Activated CD8-positive, alpha-beta memory T cell treated with anti-CD3 and anti-CD28 coated beads for 48 hours (primary cell): ENCODE measurements at places on chromosomes 4 and X.

- no peak for DNase-seq
These were observed 171.4 kb downstream of the PPP1R2C start for GRCh38 chrX:42606591-42606990.

DNA sequence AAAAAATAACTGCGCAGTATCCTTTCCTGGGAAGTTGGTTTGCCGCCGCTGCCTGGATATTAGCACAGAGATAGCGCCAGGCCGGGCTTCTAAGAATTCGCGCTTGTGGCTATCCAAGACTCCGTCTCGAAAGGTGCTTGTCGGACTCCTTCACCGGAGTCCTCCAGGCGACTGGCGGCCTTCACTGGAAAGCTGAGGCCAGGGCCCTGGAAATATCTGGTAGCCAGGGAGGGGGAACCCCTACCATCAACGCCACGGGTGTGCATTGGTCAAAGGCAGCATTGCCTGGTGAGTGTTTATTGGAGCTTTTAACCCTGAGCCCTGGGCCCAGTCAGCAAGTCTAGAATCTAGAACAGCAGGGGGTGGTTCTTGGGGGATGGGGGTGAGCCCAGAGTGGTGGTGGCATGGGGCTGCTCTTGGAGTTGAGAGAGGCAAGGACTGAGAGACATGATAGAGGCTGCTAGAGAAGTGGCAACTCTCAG, 577 bp upstream of the PIM2 start:
- DNase-seq, result no peak

- DNase-seq, result no peak
These were observed 106.3 kb downstream of the GC start for GRCh38 chr4:71677568-71677967.

DNA sequence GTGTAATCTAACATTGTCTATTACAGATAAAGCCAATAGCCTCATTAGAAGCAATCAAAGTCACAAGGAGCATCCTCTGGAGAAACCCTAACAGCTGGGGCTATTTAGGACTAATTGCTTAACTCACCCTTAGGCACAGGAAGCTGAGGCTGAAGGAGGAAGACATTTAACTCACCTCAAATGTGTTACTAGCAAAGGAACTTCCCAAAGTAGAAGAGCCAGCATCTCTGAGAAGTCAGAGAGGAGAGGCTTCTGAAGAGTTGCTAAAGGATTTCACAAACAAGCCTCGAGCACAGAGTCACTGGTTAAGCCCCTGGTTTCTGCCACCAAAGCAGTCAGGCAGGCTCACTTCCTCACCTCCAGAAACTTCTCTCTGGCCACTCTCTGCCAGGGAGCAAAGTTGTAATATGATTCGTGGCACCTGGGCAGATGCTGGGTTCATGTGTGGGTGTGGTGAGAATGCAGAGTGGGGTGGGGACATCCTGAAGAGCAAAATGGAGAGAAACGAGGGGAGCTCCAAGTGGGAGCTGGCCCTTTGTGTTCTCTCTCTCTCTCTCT, 201.3 kb downstream of the HS6ST2 start:
- DNase-seq, result no peak

DNA sequence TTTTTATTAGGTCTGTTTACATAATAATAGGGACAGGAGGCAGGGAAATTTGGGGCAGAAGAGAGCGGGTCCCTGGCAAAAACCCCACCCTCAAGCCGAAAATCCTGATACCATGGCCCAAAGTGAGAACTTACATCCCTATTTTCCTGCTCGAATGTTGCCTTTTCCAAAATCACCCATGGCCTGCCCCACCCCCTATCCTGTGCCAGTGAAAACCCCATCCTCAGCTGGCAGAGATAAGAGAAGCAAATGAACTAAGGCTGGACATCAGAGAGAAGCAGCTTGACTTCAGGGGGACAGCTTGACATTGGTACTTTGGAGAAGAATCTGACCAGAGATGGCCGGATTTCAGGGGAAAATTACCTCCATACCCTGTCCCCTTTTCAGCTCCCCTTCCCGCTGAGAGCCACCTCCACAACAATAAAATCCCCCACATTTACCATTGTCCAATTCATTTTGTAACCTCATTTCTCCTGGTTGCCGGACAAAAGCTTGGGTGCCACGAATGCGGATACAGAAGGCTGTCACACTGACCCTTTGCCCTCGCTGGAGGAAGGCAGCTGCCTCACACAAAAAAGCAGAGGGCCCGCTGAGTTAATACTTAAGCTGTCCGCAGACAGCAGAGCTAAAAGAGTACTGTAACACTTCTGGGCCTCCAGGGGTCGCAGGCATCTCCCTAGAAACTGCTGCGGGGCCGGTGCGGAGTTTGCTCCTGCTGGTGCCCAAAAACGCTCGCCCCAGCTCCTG, 196.2 kb downstream of the SNCA start:
- DNase-seq, result no peak

- DNase-seq, result no peak
These were observed 3.8 kb upstream of the PPP2R3B start for GRCh38 chrX:390459-390858.

- DNase-seq, result no peak
These were observed 13.6 kb downstream of the SMIM20 start for GRCh38 chr4:25927361-25928195.

- no peak for DNase-seq
These were observed 22.3 kb upstream of the CLOCK start for GRCh38 chr4:55568905-55569504.

DNA sequence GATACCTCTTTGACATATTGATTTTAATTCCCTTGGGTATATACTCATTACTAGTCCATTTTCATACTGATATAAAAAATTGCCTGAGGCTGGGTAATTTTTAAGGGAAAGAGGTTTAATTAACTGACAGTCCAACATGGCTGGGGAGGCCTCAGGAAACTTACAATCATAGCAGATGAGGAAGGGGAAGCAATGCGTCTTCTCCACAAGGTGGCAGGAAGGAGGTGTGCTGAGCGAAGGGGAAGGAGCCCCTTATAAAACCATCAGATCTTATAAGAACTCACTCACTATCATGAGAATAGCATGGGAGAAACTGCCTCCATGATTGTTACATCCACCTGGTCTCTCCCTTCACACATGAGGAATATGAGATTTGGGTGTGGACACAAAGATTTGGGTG, 42.4 kb downstream of the MSX1 start:
- no peak for DNase-seq

- DNase-seq, result no peak
These were observed 30.6 kb downstream of the FAM114A1 start for GRCh38 chr4:38898245-38898644.

DNA sequence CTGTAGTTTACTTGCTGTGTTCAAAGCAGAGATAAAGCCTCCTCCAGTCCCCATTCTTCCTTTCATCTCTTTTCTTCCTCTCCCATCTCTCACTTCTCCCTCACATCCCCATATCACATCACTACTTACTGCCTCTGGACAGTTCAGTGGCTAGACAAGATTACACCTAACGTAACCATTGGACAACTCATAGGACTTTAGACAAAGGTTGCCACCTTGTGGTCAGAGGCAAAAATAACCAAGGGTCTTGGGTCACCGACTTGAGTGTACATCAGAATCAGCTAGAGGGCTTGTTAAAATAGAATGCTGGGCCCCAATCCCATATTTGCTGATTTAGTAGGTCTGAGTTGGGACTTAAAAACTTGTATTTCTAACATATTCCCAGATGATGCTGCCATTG, 109.3 kb upstream of the DGKK start:
- DNase-seq, result no peak

- no peak for DNase-seq
These were observed 650.2 kb upstream of the DIPK2B start for GRCh38 chrX:45850775-45851433.

DNA sequence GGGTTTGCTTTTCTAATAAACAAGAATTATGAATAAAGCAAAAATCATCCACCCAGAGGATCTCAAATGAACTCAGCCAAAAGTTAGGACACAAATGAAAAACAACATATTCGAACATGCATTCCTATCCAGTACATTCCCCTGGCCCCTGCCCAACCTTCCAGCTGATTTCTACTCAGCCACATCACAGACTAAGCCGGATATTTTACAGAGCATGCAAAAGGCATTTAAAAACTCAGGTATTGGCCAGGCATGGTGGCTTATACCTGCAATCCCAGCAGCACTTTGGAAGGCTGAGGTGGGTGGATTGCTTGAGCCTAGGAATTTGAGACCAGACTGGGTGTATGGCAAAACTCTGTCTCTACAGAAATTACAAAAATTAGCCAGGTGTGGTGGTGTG, 54.6 kb downstream of the RELL1 start:
- no peak for DNase-seq
